Stimulated activated CD4-positive, alpha-beta T cell treated with anti-CD3 and anti-CD28 coated beads, Interleukin-1b, Interleukin-23, amount 100 ng/mL, for 1 hour (primary cell): ENCODE measurements at places on chromosomes 1 and 21.

GRCh38 chr1:15738416-15739113 lies 2.5 kb downstream of the SLC25A34 start:
- no peak for DNase-seq

DNA sequence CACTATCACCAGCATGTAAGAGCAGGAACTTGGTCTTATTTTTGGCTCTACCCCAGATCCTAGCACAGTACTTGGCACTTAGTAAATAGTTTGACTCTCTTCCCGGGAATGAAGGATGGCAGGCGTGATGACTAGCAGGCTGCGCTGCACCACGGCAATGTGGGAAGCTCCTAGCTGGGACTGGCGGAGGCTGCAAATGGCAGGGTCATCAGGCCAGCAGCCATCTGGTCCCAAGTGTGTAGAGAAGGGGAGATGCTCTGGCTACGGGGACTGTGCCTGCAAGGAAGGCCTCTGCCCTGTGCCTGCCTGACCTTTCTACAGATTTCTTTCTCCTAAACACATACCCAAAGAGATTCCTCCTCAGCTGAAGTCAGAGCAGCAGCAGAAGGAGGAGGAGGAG lies 95.0 kb downstream of the KCND3 start:
- DNase-seq, result no peak

GRCh38 chr1:177200290-177200689 lies 29.5 kb downstream of the BRINP2 start:
- DNase-seq, result no peak

DNA sequence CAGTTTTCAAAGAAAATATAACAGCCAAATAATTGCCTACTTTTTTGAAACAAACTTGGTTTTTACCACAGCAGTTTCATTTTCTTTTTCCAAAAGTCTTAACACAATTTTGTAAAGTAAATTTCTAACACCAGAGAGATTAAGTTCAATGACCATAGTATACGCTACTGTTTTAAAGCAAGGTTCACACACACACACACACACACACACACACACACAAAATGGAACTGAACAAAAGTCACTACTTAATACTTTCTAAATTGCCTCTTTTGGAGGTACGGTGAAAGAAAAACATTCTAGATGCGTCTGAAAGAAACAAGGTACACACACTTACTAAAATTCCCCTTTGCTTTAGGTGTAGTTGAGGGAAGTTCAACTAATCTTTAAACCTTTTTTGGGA lies 30.1 kb downstream of the C21orf91 start:
- no peak for DNase-seq

- no peak for DNase-seq
These were observed 1.3 kb downstream of the AMIGO1 start for GRCh38 chr1:109508001-109508872.

GRCh38 chr1:25874635-25875153 lies 814 bp downstream of the PAQR7 start:
- DNase-seq, result no peak

DNA sequence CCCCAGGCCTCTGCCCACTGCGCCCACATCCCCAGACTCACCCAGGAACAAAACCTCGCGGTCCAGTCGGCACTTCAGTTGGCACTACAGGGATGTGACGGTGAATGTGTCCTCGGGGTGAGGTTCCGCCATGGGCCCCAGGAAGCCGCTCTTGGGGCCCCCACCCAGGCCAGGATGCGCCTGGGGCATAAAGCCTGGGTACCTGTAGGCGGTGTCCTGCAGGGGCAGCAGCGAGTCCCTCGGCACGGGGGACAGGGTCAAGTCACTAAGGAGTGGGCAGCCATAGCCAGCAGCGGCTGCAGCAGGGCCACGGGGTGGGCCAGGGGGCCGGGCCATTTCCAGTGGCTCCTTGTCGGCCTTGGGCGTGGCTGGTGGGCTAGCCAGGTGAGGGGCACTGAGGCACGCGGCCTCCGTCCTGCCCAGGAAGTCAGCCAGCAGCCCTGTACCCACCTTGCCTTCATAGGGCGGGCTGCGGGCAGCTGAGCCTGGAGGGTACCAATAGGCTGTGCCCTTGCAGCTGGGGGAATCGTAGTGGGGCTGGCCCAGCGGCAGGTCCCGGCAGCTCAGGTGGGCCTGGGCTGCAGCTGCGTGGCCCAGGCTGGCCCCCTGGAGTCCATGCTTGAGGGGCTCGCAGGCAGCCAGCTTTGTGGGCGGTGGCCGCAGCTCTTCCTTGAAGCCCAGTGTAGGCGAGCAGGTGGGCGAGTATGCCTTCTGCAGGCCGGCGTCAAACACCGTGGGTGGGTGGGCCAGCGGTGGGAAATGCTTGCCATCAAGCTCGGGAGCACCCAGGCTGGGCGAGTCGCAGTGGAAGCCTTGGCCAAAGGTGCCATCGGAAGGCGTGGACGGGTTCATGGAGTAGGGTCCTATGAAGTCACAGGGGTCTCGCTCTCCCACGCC lies 56.5 kb downstream of the AHDC1 start:
- no peak for DNase-seq

GRCh38 chr1:15184436-15185241 lies 31.1 kb downstream of the TMEM51 start:
- DNase-seq, result no peak

DNA sequence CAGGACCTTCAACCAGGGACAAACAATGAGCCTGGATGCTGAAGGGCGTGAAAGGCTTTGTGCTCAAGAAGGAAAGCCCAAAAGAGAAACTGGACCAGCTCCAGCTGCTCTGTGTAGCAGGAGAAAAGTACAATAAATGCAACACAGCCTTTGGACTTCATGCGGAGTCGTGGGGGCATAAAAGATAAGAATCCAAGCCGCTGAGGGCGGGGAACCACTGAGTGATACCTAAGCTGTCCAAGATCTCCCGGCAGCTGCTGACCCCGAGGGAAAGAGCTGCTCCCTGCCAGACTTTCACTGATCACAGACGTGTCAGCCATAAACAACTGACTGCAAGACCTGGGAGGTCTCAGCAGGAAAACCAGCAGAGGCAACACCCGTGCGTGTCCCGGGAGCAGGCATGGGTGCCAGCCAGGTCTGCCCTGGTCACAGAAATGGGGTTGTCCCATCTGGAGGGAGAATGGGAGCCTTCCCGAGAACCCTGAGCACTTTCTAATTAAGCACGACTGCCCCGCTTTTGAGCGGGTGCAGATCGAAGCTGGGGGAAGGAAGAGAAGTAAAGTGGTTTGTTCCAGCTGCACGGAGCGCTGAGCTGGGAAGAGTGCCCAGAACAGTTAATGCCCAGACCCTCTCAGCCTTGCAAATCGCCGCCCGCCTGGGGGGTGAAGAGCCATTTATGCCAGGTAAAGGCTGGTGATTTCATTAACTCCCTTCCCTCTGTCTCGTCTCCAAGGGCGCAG lies 68.3 kb upstream of the TARDBP start:
- no peak for DNase-seq

- no peak for DNase-seq
These were observed 28.0 kb upstream of the EVA1B start for GRCh38 chr1:36351227-36351977.

DNA sequence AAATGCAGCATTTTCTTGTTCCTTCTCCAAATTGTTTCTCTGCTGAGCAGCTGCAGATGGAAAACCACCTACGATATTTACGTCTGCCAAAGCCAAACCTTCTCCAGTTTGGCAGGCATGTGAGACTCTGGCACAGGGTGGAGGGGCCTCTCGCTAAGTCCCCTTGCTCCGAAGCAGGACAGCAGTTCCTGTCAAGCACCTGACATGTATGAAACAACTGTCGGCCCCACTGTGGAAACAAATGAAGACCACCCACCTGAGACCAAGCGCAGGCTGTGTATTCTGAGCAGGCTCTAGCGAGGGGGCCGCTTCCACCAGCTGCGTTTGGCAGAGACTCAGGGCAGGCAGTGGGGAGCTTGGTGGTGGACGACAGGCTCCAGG lies 74.7 kb downstream of the RIPK4 start:
- no peak for DNase-seq

- no peak for DNase-seq
These were observed 39.7 kb upstream of the JUN start for GRCh38 chr1:58823481-58824010.

- no peak for DNase-seq
These were observed 103.2 kb upstream of the CASZ1 start for GRCh38 chr1:10899490-10900250.
